ENCODE measurements at places on chromosomes 16 and 17.

GRCh38 chr17:14712611-14713021 lies 411.7 kb downstream of the HS3ST3B1 start:
- DNase-seq, result no peak

GRCh38 chr16:21634216-21634615 lies 18.2 kb downstream of the IGSF6 start:
- DNase-seq, result no peak

DNA sequence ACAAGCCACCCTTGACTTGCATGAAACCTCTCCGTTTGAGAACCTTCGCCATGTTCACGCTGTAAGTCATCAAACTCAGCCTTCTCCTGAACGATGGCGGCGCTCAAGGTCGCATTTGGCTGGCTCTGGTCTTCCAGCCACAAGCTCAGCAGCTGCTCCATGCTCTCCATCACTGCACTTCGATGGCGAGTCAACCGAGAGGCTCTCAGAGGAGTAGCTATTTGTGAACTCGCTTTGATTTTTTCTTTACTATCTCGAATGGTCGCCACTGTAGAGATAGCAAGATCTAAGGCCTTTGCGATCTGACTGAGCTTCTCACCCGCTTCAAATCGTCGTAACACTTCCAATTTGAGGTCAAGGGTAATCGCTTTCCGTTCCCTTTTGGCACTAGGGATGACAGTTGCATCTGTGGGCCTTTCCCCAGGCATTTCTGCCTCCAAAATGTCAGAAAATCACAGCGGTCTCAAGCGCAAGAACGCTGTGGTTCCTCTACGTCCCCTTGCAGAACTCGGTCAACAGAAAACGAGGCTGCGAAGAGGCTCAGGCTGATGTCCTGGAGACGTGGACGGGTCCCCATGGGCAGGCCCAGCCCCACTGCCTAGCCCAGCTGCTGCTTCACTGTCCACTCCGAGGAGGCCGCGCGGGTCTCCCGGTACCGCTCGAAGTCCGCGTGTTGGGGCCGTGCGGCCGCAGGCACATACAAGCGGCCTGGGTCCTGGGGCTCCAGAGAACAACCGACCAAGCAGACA lies 23.1 kb downstream of the DEF8 start:
- DNase-seq, result no peak

- no peak for DNase-seq
Observed at GRCh38 chr17:6444571-6445335, 498 bp downstream of the PIMREG start.

DNA sequence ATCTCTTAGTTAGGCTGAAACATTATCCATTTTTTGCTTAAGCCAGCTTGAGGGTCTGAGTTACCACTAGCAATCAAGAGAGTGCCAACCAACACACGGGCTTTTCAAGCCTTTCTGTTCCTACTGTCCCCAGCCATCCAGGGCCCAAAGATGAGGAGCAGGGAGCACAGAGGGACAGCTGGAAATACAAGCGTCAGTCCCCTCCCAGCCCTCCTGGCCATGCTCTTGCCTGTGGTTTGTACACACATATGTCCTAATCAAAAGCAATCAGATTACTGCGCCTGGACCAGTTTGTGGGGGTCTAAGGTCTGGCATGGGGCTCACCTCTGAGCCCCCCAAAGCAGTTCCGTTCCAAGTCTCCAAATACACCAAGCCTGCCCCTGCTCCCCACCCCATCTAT lies 3.5 kb downstream of the CORO7 start:
- DNase-seq, result no peak

DNA sequence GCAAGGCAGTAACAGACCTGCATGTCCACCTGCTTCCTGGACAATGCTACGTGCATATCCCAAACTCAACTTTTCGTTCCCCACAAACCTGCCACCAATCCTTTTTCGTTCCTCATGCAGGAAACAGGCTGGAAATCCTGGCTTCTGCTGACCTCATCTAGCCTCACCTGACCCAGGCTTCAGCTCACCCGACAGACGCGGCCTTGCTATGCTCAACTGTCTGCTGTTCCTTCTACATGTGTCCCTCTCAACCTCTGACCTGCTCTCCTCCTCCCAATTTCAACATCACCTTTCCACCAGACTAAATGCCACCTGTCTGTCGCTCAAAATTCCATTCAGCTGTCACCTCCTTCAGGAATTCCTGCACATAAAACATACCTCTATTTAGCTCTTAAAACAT lies 44.5 kb downstream of the XPO6 start:
- DNase-seq, result no peak

DNA sequence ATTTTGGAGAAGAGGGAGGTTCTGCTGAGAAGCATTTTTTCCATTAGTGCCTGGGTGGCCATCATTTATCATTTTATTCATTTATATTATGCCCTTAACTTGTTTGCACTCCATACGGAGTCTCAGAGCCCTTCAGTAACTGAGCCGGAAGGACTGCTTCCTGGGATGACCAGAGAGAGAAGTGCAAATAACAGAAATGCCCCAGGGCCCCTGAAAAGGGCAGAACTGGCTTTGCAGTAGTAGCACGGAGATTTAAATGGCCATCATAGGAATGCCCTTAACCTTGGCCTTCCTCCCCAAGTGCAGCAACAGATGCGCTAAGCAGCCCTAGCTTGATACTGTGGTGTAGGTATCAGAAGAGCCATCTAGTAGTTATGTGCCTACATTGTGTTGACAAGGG lies 58.5 kb downstream of the NUP93 start:
- no peak for DNase-seq

- no peak for DNase-seq
Observed at GRCh38 chr16:22685459-22685830, 128.5 kb upstream of the HS3ST2 start.

DNA sequence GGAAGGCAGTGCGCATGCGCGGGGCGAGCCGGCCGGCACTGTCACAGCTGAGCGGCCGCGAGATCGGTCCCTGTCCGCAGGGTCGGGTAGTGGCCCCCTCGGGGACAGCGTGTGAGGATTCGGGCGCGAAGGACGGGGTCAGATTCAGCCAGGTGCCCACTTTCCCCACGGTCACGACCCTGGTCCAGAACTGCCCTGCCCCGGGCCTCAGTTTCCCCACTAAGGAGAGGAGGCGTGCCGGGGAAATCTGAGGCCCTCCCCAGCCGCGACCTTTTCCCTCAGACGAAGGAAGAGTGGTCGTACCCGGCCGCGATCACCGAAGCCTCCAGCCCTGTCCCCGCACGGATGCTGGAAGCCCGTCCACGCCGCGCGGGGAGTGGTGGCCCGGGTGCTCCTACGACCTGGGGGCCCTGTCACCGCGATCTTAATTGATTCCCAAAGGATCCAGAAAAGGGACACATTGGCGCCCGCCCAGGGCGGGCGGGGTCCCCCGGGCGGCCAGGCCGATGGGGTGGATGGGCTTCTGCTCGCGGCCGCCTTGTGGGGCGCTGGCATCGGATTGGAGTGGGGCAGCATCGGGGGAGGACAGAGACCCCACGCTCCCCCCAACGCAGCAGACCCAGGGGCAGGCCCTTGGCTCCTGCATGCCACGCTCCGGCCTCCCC lies 57.7 kb downstream of the SRL start:
- DNase-seq, result no peak

- DNase-seq, result peak; percentile 38
Observed at GRCh38 chr17:50129728-50130558, at the start of gene SAMD14. Gene SAMD14 (minus strand): TSS chr17:50130160. CDS start chr17:50124959, 5,201 bp downstream.

GRCh38 chr16:12304861-12305596 lies 328.5 kb downstream of the SNX29 start:
- DNase-seq, result no peak

GRCh38 chr17:63842173-63842539 lies 329 bp downstream of the SMARCD2 start:
- DNase-seq, result no peak

DNA sequence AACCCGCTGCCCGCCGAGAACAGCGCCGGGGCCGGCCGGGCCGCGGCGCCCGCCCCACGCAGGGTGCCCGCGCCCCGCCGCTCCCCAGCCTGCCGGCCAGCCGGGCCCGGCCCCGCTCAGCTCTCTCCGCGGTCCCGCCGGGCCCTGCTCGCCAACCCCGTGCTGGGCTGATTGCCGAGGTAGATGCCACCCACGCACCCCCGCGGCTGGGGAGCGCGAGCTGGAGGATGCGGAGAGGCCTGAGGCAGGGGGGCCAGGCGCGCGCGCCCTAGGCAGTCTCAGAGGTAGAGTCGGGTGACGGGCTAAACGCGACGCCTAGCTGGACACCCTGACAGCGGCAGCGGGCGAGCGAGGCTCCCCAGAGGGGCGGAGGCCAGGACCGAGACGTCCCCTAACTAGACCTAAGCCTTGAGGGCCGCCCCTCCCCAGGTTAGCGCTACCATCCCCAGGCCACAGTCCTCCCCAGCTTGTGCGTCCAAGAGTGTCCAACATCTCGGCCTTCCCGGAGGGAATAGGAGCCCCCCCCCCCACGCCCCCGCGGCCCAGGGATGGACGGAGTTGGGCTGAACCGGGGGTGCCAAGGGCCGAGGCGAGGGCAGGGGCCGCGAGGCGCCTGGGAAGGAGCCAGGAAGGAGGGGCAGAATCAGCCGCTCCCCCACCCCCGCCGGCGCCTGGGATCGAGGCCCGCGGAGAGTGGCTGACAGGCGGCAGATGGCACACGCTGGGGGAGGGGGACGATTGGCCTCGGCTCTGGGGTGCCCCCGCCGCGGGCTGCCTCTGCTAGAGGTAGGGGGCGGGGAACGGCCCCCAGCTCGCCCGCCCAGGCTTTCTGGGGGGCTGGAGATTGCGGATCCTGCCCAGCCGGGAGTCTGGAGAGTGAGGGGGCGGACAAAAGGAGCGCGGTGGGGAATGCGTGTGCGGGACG lies 2.5 kb upstream of the ZNF423 start:
- DNase-seq, result no peak

DNA sequence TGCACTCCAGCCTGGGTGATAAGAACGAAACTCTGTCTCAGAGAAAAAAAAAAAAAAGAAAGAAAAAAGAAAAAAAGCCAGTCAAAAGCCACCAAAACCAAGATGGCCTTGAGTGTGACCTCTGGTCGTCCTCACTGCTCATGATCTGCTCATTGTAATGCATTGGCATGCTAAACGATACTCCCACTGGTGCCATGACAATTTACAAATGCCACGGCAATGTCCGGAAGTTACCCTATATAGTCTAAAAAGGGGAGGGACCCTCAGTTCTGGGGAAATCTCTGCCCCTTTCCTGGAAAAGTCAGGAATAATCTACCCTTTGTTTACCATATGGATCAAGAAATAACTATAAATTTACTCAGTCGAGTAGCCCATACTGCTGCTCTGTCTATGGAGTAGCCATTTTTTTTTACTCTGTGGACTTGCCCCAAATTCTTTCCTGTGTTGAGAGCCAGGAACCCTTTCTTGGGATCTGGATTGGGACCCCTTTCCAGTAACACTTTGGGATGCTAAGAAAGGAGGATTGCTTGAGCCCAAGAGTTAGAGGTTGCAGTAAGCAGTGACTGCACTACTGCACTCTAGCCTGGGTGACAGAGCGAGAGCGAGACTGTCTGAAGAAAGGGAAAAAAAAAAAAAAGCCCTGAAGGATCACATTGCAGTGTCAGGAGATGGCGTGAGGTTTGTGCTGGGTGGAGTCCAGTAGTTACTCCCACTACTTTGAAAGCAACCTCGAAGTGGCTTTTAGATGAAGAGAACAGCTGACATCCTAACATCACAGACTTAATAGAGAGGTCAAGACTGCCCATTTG lies 3.7 kb upstream of the TMEM231 start:
- DNase-seq, result no peak

DNA sequence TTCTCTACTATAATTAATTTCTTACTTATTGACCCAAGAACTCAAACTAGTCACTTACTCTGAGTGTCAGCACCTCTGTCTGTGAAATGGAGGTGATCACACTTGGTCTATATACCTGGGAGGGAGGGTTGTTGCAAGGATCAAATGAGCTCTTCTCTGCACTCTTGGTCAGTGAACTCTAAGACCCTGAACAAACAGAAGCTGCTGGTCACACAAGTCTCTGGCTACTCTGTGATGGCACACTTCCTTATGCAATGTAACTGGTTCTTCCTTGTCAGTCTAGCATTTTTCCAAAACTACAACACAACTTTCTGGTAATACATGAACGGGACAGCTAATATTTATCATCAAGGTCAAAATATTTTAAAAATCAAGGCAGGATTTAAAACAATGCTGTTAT lies 40.7 kb downstream of the GNA13 start:
- no peak for DNase-seq

DNA sequence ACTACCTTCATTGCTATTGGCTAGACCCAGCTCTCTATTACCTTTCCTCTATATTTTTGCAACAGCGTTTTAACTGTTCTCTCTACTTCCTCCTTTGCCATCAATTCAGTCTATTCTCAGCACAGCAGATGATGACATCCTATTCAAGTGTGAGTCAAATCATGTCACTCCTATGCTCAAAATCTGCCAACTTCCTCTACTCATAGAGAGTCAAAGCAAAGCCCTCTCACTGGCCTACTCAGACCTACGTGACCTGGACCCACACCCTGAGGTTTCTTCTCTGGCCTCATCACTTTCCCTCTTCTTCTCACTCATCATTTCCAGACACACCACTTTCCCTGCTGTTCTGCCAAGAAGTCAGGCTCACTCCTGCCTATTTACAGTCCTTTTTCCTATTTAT lies 289.0 kb upstream of the AXIN2 start:
- no peak for DNase-seq

DNA sequence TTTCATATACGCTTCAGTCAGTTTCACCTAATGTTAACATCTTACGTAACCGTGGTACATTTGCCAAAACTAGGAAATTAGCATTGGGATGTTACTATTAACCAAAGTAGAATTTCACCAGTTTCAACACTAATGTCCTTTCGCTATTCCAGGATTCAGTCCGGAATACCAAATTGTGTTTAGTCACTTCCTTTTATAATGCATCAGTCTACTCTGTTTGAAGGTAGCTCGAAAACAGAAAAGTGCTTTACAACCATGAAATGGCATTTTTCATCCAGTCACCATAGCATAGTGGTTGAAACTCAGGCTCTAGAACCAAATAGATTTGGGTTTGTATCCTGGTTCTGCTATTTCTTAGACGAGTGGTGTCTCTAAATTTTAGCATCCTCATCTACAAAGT lies 29.4 kb downstream of the AP2B1 start:
- no peak for DNase-seq

GRCh38 chr17:76920364-76921139 lies 52.3 kb downstream of the MGAT5B start:
- DNase-seq, result no peak

- no peak for DNase-seq
Observed at GRCh38 chr17:59375857-59376256, 44.4 kb downstream of the YPEL2 start.

DNA sequence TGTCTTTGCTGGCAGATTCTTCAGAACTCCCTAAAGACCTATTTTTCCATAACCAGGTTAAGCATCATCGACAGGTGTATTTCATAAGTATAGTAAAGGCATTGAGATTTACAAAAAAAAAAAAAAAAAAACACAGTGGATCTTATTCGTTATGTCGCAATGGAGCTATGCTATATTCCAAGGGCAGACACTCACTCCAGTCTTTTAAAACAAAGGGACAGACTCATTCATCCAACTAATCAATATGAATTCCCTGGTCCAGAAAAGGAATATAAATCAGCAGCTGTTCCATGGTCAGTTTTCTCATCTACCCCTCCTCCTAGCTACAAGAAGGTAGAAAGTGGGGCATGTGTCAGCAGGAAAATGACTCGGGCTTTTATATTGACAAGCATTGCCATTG lies 97.7 kb upstream of the MON1B start:
- no peak for DNase-seq
